CD4-positive, alpha-beta T cell treated with Interleukin-1 beta for 1 hour (primary cell): ENCODE measurements at places on chromosomes 5 and 9.

DNA sequence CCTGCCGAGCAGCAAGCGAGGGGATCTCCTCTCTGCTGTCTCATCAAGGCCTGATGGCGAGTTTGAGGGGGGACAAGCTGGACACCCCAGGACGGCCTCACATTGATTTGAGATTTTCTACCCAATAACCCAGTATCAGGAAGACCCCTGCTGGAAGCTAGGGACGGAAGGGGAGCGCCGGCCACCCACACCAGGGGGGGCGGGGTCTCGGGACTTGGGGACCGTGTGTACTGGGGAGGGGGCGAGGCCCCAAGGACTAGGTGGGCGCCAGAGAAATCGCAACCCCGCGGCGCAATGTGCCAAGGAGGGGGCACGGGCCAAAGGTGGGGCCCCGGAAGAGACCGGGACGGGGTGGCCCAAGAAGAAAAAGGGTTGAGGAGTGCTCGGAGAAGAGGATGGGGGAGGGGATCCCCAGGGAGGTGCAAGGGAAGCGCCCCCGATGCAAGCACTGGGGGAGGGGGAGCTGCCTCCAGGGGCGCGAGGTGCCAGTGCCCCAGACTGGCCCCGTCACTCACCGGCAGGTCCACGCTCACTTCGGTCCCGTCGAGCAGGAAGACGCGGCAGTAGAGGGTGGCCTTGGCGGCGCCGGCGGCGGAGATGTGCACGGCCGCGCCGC lies 1.1 kb downstream of the EPB41L4B start:
- DNase-seq, result no peak

DNA sequence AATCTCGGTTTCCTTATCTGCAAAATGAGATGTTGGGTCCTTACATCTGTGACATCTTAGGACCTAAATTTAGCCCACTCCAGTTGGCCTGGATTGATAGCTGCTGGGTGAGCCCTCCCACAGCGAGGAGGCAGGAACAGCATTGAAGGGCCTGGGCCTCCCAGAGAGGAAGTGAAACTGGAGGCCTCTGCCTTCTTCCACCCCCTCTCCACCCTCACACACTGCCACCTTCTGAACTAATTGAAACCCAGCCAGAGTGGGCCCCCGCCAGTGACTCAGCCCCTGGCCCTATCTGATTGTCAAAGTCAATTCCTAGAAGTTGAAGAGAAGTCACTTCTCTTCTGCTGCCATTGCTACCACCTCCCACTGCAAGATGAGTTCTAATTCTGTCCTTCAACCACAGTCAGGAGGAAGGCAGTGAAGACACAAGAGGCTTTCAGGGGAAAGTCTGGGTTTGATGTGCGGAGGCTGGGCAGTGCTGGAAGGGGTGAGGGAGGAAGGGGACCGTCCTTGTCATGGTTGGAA lies 55.2 kb upstream of the NEK6 start:
- DNase-seq, result peak; percentile 84

DNA sequence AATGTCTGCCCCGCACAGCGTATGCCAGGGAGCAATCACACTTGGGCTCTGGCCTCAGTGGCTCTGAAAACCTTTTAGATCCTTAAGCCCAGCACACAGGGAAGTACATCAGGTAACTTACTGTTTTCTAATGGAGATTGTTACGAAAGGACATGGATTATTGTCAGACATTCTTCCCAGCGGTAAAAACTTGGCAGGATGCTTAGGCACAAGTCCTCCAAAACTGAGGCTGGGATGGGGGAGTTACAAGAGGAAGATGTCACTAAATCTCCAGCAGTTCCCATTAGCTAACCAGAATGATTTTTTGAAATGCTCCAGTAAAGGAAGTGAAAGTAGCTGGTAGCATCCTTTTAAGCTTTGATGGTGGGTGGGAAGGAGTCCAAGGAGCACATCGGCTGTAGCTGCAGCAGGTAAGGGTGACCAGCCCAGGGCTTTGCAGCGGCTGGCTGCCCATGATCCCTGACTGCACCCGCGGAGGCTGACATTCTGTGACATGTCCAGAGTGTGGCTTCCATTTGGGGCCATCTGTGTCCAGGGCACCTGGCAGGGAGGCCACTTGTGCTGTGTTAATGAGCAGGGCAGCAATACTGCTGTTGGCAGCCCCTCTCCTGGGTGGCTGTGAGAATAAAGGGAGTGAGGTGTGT lies 165.8 kb downstream of the GADD45G start:
- DNase-seq, result no peak

DNA sequence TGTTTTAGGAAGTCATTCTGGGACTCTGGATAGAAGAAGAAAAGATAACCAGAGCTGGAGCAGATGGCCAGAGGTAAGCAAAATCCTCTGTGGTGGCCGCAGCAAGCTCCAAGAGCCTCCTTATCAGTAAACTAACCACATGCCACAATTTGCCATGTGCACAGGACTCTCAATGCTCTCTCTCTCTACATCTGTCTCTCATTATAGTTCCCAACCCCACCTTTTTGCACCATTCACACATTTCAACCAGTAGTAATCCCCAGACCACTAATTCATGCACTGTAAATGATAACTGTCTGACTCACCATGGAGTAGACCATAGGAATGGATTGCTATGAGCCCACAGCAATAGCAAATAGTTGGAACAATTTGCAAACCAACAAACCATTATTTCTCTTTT lies 526.1 kb downstream of the TLR4 start:
- DNase-seq, result no peak

GRCh38 chr5:138926688-138927448 lies 51.7 kb upstream of the LRRTM2 start:
- no peak for DNase-seq

- DNase-seq, result no peak
Observed at GRCh38 chr5:164097749-164098148, 592.3 kb downstream of the MAT2B start.

DNA sequence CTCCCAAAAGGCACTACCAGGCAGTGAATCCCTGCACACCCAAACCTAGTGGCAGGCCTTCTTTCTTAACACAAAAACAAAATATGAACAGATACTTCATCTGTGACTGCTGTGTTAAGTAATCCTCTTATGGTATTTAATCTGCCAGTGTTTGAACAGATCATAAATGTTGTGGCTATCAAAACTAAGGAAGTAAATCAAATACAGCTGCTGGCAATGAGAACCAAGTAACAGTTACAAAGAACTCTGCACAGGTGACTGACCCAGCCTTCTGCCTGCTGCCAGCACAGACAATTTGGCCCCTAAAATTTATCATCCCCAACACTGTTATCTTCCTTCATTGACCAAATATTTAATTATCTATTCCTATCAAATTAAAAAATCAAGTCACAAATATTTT lies 78.0 kb downstream of the GNAQ start:
- DNase-seq, result no peak

DNA sequence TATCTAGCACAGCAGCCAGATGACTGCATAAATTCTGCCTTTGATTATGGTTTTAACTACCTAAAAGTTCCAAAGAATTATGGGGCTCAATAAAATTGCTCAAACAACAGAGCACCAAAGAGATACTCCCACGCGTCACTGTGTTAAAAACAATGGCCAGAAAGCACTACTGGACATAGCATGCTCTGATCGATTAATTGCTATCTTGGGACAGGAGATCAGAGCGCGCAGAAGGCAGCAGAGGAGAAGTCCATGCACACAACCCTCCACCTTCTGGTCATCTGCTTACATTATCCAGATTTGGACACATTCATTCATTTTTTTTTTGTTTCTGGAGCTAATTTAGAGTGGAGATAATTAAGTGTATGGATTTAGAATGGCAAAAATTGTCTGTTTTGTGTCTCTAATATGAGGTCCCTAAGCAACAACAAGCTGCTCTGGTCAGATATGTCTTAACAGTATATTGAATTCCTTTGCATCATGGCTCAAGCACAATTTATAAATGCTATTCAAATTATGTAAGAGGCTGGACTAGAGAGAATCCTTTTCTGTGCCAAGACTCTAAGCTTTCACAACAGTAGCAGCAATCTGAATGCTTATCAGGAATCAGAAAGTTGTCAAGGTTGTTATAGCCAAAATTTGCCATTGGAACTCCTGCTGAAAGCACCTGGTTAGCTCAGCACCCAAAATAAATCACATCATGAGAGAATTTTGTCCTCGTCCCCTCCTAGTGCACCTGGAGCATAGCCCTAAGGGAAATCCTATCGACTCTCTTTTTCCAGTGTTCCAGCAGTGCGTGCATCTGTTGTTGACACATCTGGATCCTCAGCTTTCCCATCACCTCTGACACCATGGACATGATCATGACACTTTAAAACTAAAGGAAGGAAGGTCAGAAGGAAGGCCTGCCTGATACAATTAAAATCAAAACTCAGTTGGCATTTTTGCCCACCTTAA lies 98.6 kb upstream of the HMHB1 start:
- DNase-seq, result no peak
